ENCODE measurements at places on chromosomes 11 and 22.

DNA sequence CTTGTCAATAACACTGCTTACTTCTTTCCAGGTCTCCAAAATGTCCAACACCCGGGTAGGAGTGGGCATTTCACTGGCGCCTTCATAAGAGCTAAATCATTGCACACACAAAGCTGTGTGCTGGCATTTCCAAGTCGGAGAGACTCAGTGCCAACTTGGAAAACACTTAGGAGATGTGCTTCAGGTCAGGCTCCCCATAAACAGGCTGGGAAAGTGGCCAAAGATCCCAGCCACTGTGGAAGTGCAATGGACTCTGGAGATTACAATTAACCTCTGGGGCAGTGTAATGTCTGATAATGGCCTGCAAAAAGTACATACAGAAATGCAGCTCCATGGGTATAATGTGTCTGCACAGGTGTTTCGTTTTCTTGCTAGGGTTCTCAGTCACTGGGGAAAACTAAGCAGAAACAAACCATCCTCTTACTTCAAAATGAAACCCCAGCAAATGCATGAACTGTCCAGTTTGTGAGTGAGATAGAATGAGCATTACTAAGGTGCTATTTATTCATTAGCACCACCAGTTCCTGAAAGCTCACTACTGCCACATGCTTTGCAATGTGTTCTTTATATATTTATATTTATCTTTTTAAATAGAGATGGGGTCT lies 79.0 kb downstream of the ABTB2 start:
- no peak for DNase-seq

GRCh38 chr11:69951821-69952220 lies 126.3 kb upstream of the ANO1 start:
- DNase-seq: no peak

DNA sequence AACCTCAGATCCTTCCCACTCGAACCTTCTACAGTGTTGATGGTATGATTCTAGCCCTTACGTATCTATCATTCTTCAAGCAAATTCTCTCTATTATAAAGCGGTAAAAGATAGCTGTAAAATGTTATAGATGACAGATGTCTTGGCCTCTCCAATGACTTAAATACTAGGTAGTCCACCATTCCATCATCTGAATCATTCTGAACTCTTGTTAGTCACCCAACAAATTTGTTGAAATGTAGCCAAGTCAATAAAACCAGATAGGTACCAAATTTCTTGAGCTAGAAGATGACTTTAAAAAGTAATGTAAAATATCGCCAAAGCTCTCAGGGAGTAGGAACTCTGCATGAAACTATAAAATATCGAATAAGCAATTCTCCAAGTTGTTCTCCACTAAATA lies 32.6 kb upstream of the PICALM start:
- DNase-seq: no peak

DNA sequence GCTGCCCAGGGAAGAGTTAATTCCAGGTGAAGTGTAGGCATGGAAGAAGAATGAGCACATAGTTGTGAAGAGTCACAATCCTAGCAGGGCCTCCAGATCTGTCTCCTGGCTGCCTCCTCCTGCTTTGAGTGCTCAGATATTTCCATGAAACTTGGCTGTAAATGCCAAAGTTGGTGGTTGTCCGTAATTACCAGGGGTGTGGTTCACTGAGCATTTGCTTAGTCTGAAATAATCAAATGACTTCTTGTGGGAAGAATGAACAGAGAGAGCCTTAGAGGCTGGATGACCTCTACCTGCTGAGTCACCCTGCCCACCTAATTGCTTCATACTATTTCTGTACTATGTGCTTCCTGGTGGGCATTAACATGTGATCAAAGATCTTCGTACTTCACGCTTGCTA lies 50.9 kb downstream of the APIP start:
- DNase-seq: no peak

DNA sequence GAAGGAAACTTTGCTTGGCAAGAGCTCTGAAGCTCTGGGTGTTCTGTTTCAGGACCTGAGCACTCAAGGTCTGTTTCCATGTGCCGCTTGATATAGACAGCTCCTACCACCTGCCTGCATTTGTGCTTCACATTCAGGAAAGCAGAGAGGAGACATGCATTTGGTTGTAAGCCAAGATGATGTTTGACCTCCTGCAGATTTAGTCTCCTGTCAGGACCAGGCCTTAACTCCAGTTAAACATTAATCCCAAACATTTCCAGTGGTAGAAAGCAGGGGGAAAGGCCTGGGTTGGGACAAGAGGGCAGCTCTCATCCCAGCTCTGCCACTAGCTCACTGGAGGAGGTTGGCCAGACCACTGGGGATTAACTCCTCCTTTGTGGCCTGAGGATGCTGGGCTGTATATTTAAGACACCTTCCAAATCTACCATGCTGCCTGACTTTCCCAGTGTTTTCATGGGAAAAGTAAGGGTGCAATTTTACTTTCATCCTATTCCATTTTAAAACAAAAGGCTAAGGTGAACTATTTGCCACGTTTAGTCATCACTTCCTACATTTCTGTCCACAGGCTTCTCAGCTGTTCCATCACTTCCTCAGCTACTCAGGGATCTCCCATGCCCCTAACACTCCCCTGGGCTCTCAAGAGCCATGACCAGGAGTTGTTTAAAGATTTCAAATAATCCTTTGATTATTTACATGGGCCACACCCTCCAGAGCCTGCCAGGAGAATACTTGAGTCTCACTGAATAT lies 80.9 kb downstream of the INSC start:
- DNase-seq: no peak

- DNase-seq: no peak
These were observed 617 bp downstream of the CSKMT start for GRCh38 chr11:62665599-62666258.

GRCh38 chr22:49966041-49966773 lies 5.6 kb downstream of the PIM3 start:
- no peak for DNase-seq

GRCh38 chr11:74992852-74993251 lies 4.1 kb downstream of the NEU3 start:
- no peak for DNase-seq

- no peak for DNase-seq
These were observed 25.1 kb downstream of the LRFN4 start for GRCh38 chr11:66881927-66882452.

DNA sequence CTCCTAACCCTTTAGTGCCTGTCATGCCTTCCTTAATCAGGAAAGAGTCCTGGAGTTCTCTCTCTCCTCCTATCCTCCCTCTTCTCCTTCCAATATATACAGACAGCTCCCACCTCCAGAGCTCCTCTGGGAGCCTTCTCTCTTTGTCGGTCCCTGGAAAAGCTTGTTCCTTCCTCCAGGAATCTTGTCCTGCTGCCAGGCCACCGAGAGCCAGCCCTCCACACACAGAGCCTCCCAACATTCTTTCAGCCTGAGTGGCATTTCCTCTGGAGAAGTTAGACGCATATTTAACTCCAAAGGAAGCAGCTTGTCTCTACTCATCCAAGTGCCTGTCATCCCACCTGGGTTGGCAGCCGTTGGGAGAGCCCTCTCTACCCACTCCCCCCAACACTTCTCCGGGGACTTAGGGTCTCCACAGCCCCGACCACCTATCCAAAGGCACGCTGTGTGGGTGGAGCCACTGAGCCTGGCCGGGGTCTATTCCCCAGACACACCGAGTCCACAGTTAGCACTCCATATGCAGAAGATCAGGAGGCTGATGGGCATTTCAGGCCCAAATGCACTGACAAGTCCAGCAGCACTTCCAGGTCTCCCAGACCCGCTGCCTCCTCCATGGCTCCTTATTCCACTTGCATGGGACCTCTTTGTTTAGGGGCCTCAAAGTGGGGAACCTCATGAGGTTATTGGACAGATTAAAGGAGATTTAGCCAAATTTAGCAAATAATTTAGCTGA lies 31.1 kb downstream of the DKK3 start:
- DNase-seq: peak; percentile 94

DNA sequence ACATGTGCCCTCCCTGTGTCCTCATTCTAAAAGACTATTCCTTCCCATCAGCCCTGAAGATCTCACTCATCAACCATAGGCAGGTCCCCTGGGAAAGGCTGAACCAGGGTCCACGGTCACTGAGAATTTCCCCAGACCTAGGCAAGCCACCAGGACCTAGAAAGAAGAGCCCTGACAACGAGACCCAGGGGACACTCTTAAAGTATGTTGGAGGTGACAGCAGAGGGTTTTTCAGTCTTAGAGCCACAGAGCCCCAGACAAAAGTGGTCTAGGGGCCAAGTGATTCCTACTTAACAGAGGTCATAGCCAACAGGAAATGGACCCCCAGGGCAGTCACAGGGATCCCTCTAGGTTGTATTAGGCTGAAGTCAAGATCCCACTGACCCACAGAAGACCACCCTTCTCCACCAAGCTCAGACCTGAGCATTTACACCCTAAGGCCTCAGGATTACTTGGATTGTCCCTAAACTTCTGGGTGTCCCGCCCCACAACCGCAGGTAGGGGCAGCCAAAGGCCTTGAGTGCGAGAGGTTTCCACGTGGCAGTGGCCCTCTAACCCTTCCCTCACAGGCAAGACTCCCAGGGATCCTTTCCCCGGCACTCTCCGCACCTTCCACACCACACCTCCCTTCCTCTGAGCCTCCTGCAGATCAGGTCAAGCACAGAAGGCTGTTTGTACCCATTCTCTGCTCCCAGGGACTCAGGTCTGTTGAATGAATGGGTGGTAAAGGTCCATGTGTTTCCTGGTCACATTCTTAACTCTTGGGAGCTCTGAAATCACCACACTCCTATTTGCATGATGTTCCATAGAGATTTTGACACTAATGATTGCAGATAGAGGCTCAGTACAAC lies 12.3 kb downstream of the POU2AF1 start:
- DNase-seq: no peak

GRCh38 chr22:44109416-44109815 lies 71.3 kb upstream of the PARVG start:
- no peak for DNase-seq

DNA sequence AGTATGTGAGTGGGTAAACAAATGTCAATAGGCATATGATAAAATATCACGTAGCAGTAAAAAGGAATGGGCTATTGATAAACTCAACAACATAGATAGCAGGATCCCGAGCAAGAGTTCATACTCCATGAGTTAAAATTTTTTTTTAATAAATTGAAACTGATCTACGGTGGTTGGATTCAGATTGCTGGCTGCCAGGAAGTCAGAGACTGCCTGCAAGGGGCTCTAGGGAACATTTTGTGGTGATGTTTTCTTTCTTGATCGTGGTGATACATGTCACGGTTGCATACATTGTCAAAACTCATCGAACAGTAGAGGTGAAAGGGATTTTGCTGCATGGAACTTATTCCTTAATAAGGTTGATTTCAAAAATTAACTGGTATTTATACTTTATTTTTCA lies 62.6 kb upstream of the WNT7B start:
- DNase-seq: no peak

DNA sequence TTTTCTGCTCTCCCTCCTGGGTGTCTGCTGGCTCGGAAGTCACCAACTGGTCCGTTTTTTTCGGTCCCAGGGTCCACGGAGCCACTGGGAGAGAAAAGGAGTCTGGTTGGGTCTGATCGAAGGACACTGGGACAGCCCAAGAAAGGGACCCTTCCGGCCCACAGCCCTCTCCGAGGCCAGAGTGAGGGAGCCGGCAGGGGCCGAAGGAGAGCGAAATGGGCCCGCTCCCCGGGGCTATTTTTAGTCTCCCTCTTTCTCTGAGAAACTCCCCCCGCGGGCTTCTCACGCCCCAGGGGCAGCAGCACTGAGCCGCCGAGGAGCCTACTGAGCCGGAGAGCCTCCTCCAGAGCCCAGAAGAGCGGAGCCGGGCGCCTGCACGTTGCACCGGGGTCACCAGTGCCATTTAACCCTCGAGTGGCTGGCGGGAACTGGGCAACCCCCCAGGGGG lies 1.9 kb downstream of the ESAM start:
- no peak for DNase-seq

DNA sequence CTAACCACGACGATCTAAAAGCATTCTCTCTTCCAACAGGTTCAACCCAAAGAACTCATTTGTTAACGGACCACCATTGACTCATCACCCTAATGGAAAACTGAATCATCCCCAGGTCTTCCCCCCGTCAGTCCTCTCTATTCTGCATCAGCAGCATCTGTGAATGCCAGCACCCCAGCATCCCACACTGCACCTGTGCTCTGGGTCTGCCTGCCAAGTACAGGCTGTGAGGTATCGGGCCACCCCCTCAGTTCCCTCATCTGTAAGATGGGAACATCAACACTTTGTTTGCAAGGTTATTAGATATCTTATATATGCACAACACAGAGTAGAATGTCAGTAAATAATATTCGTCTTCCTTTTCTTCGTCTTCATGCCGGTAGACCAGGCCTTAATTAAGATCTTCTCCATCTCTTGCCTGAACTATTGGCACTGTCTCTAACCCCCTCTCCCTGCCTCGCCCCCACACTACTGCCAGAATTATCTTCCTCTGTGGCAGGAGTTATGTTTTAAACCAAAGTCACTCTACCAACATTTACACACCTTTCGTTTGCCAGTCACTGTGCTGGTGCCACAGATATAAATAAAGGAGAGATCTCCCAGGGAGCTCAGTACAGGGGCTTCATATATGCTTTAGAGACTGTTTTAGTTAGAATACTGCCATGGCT lies 7.8 kb upstream of the TMPRSS4 start:
- DNase-seq: no peak

DNA sequence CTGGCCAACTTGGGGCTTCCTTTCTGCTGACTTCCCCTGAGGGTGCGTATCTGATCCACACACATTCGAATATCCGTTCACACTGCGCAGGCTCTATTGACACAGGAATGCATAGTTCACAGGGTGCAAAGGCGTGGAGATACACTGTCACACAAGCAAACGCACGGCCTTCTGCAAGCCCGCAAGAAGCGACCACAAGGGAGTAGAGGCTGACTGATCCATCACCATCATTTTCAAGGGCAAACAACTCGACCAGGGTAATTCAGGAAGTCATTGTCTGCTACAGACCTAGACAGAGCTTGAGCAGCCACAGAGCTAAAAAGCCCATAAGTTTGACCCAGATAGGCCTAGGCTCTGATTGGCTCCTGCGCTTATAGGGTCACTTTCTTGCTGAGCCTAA lies 392.3 kb downstream of the MN1 start:
- peak; percentile 30 for DNase-seq

DNA sequence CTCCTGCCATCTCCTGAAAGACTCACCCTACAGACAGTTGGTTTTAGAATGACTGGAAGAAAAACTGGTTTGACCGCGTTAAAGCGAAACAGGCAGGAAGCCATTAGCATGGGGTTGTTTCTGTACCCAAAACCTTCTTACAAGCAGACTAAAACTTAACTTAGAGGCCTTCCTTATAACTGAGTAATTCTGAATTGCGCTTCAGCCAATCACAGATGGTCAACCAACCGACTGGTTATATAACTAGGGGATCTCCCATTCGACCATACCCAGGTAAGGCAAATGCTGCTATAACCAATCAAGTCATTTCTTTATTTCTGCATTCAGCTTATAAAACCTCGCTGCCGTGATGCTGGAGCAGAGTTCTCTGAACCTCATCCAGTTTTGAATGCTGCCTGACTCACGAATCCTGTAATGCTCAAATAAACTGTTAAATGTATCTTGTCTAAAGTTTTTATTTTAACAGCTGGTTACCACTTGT lies 87.8 kb upstream of the DRD2 start:
- DNase-seq: no peak

GRCh38 chr11:121448431-121448941 lies 3.6 kb upstream of the SORL1 start:
- no peak for DNase-seq

GRCh38 chr11:26623076-26623659 lies 51.1 kb upstream of the MUC15 start:
- no peak for DNase-seq

GRCh38 chr11:116044941-116045340 lies 540.7 kb upstream of the CADM1 start:
- no peak for DNase-seq

Data from kidney capillary endothelial cell (primary cell).